ENCODE measurements at places on chromosomes 12 and 14. TPM values are rescaled to one million over a fixed set of nuclear protein-coding genes. Genes with fewer than 3 reads are reported as not detected.

ADCK1 gene
- polyA plus RNA-seq, result 11.3 TPM

FBLN5 gene
- 163 TPM for polyA plus RNA-seq

RNASE1 gene
- 112 TPM for polyA plus RNA-seq

SERPINA5 gene
- polyA plus RNA-seq, result 10.2 TPM

PRICKLE1 gene
- 51.0 TPM for polyA plus RNA-seq

MYL2 gene
- polyA plus RNA-seq, result not detected

THAP2 gene
- polyA plus RNA-seq, result 15.9 TPM

GLI1 gene
- polyA plus RNA-seq, result 22.8 TPM

SCN8A gene
- polyA plus RNA-seq, result 1.9 TPM

NEUROD4 gene
- polyA plus RNA-seq, result not detected

DNA sequence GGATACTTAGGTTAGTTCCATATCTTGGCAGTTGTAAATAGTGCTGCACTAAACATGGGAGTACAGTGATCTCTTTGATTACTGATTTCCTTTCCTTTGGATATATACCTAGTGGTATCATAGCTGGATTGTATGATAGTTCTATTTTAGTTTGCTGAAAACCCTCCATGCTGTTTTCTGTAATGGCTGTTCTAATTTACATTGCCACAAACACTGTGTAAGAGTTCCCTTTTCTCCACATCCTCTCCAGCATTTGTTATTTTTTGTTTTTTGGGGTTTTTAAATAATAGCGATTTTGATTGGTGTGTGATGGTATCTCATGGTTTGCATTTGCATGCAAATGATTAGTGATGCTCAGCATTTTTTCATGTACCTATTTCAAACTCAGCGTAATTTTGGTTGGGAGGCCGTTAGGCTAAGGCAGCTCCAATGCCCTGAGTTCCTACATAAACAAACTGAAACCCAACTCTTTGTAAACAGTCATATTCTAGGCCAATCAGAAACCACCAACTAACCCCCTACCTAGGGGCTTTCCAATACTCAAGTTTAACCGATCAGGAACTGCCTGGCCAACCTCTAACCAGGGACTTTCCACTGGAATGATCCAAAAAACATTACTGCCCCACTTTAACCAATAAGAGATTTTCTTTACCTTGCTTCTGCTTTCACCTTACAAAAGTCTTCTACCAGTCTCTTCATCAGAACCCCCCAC, 171.6 kb downstream of the FBXL14 start:
- no peak for DNase-seq

DNA sequence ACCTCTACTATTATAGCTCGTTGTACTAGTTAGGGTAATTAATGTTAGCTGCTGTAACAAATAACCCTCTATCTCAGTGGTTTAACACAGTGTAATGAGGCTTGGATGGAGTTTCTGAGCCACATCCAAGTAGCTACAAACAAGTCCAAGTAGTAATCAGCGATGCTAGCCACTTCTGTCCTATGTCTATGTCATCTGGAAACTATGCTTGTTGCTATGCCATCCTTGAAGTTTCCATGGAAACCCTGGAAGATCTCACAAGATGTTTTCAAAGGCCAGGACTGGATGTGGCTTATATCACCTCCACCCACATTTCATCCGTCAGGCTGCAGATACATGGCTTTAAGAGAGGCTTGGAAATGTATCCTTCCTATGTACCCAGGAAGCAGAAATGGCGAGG, 422.1 kb downstream of the AACS start:
- no peak for DNase-seq

DNA sequence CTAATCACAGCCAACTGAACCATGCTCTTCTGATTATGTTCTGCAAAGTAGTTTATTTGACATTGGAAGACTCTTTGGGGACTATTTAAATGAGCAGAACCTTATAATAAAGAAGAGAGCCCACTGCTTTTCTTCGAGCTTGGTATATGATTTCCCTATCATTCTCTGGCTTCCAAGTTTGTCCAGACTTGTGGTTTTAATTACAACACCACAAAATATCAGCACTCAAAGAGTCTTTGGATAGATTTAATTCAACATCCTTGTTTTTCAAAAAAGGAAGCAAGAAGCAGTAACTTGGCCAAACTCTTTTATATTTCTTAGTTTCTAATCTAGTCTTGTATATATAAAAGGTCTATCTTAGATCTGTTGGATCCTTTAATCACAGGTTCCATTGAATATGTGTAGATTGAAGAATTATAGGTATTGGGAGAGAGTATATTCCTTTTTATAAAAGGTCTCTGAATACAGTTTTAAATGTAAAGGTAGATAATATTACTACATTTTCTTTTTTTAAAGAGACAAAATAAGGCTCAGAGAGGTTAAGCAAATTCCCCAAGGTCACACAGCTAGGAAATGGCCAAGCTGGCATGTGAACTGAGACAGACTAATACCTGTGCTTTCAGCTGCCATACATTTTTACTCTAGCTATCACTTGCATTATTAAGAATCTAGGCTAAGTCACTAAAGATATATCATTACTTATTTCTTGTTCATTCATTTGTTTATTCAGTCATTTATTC, 172.8 kb downstream of the SSPN start:
- DNase-seq, result no peak

DNA sequence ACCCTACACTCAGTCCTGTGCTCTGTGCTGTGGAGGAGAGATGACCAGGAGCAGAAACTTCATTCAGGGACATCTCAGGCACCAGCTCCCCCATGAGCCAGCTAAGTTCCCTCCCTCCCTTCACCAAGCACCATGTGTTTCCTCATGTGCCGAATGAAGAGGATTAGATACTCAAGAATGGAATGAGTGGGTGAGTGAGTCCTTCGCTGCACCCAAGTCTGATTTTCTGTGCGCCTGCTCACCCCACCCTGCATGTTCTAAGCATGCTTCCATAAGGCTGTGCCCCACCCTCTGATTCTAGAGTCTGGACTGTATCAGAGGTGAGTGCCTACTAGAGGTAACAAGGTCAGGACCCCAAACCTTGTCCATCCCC, 12.1 kb downstream of the SERPINA5 start:
- no peak for DNase-seq

DNA sequence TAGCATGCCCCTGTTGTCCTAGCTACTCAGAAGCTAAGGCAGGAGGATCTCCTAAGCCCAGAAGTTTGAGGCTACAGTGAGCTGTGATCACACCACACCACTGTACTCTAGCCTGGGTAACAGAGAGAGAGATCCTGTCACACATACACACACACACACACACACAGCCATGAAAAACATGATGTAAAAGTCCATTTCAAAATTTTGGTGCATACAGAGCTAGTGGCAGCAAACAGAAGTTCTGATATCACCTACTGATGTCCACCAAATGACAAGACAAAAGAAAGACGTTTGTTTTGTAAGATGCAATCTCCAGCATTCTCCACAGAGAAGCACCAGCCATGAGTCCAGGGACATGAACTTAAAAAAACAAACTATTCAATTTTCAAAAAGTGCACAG, 15.9 kb downstream of the AREL1 start:
- DNase-seq, result no peak

DNA sequence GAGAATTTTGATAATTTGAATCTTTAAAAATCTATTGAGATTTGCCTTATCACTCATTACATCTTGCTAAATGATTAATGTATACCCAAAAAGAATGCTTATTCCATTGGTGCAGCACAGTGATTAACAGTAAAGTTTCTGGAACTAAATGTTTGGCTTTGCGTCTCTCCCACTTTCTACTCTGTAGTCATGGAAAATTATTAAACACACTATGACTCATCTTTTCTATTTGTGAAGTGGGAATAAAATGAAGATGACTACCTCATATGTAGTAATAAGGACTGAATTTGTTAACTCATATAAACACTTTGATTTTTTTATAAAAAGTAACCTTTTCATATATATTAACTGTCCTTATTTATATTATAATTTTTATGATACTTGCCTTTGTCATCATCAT, 118.1 kb downstream of the RERGL start:
- no peak for DNase-seq

DNA sequence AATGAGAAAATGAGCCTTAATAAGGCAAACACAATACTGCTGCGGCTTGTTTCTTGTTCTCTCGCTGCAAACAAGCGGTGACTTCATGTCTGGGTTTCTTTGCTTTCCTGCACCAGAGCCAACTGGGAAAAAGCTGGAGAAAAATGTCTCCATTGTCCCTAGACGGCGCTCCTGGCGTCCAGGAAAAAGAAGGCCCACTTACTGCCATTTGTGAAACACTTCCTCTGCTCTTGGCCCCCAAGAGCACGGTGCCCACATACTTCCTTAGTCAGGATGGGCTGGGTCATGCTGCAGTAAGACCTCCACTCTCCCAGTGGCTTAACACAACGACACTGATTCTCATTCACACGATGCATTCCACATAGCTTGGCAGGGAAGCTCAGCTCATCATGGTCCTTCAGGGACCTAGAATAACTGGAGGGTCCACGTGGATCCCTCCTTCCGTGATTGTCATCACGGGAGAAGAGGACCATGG, 86.0 kb upstream of the BCL11B start:
- no peak for DNase-seq

- no peak for DNase-seq
Observed at GRCh38 chr14:74014299-74014698, 4.8 kb downstream of the ENTPD5 start.

DNA sequence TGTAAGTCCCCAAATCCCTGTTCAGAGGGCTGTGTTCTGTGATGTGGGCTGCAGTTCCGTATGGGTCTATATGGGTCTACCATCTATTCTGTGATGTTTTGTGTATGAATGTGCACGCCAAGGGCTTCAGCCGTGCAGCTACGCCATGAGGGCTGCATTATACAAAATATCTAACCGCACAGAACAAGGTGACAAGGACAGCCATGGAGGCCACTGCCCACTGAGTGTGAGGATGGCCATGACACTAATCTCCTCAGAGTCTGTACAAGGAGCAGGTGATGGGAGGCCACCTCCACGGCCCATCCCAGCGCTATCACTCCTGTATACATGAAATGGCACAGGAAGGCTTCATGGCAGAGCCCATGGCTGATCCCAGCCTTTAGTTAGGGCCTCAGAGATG, 102.0 kb downstream of the DICER1 start:
- DNase-seq, result no peak

DNA sequence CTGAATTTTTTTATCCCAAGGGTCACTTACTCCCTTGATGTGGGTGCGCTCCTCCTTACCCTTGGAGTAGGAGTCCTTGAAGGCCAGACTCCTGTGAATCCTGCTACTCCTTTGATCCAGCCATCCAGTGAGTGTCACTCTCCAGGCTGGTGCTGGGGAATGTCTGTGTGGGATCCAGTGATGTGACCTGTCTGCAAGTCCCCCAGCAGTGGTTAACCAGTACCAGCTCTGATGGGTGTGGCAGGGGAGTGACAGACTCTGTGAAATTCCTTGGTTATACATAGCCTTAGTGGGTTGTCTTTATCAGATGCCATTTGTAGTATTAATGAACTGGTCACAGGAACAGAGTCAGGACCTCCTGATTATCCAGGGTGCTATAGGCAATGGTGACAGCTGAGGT, 409.5 kb upstream of the LMO3 start:
- no peak for DNase-seq

DNA sequence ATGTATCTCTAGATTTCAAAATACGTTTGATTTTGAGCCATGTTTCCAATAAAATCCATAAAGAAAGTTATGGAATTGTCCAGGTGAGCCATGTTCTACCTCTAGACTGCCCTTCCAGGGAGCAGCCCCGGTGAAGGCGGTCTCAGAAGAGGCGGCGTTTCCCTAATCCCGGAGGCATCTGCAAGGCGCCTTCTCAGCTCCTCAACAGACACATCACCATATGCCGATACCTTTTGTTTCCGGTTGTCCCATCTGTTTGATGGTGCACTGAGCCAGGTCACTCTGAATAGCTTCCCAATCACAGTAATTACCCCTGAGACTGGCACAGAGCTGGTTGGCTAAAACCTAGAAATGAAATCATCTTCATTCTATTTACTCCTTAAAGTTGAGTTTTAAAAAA, 305.5 kb upstream of the FKBP4 start:
- no peak for DNase-seq

DNA sequence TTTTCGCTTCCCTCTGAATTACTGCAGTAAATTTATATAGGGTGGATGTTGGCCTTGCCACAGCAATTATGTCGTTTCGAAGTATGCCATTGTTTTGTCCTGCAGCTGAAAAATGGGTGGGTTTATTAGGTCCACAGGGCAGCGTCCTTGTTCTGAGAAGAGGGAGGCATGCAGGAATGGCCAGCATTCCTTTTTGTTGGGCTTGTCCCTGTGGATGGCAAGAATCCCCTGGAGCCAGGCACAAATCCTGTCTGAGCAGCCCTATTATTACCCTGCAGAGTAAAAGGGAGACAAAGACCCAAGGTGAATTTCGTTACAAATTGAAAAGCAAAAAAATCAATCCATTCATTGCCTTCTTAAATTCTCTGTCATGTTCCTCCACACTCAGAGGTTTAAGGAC, 88.1 kb downstream of the CHST11 start:
- DNase-seq, result no peak

GRCh38 chr12:28440081-28440608, 249.9 kb downstream of the CCDC91 start:
- DNase-seq, result no peak

- DNase-seq, result no peak
Observed at GRCh38 chr12:51923506-51924365, 16.4 kb downstream of the ACVRL1 start.

GRCh38 chr12:10169104-10169503, 2.8 kb downstream of the OLR1 start:
- no peak for DNase-seq

DNA sequence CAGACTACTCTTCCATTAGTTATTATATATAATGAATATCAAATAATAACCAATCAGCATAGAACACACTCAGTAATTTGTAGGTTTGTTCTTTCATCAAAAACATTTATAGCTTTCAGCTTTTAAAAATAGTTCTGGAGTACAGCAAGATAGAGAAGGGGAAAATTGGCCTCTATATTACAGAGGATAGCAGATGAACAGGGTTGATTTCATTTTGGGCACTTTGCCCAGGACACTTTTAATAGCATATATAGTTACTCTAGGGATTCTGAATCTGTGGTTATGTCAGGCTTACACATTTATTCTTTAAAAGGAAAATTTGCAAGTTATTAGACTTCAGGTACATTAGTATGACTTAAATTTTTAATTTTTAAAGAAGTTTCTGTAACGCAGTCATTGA, 52.6 kb downstream of the IFT81 start:
- no peak for DNase-seq

- DNase-seq, result no peak
Observed at GRCh38 chr14:101705733-101706508, 55.6 kb upstream of the PPP2R5C start.

- no peak for DNase-seq
Observed at GRCh38 chr14:69395929-69396328, 2.2 kb downstream of the ERH start.

GRCh38 chr12:15627995-15628945, 160.9 kb downstream of the EPS8 start:
- no peak for DNase-seq

Data from renal cortex interstitium (tissue), 15 donors.